WERI-Rb-1 (cell line): ENCODE measurements at places on chromosomes 6 and 20.

- DNase-seq = no peak
Measured at GRCh38 chr6:40325791-40326190, 261.4 kb downstream of the LRFN2 start.

DNA sequence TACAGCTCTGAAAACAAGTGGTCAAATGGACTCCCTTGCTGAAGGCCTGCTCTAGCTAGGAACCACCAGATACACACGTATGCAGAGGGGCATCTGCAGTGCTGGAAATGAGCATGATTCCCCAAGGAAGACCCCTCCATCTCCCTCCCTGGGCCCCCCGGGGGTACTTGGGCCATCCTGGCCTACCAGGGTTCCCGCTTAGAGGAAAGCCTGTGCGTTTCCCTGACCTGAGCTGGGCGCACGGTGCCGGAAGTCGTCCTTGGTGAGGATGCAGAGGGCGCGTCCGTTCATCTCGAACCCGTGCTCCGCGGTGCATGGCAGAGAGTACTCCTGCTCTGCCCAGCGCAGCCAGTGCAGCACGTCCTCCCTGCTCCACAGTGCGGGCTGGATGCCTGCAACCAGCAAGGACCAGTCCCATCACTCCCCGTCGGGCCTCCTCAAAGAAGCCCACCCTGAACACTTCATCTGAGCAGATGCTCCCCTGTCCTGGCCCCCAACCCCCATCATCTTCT lies 11.8 kb downstream of the ETV7 start:
- no peak for DNase-seq

- peak; percentile 52 for DNase-seq
Measured at GRCh38 chr6:157281570-157281969, 41.7 kb downstream of the TMEM242 start.

DNA sequence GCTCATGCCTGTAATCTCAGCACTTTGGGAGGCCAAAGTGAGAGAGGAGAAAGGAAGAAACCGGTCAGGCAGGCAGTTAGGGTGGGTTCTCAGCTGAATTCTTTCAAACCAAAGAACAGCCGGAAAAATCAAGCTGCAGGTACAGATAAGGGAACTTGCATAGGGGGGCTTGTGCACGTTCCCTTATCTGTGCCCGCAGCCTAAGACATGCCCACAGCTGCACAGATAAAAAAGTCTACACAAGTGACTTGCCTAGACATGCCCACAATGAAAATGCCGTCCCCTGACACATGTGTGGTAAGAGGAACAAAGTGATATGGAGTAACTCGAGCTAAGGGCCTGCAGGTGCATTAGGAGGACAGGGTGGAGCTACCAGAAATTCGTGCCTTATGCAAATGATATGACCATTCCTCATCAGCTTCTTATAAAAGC lies 175.8 kb upstream of the SALL4 start:
- no peak for DNase-seq
